ENCODE measurements at places on chromosomes 1 and 21. TPM values are rescaled to one million over a fixed set of nuclear protein-coding genes. Genes with fewer than 3 reads are reported as not detected.

Gene MANEAL
- 30.8 TPM for total RNA-seq

GRCh38 chr1:60922304-60922703 is 160.1 kb upstream of the NFIA start:
- DNase-seq, result no peak

- DNase-seq, result no peak
Observed at GRCh38 chr1:181818459-181818858, 243.1 kb downstream of the ZNF648 start.

GRCh38 chr1:207910591-207911354 is at the start of gene CD34:
CD34 (minus strand) TSS chr1:207911125; CDS start chr1:207911080, 45 bp downstream.
- DNase-seq, result no peak

Gene ZCCHC17
- 65.9 TPM for total RNA-seq

GRCh38 chr1:110070671-110071242 is at the start of gene ALX3:
ALX3 (minus strand) TSS chr1:110070672; CDS start chr1:110070612, 60 bp downstream.
- DNase-seq, result no peak

Gene ADAMTS4
- 17.5 TPM for total RNA-seq

- DNase-seq, result peak; percentile 28
Observed at GRCh38 chr1:24927988-24928688, 1.9 kb downstream of the RUNX3 start.

DNA sequence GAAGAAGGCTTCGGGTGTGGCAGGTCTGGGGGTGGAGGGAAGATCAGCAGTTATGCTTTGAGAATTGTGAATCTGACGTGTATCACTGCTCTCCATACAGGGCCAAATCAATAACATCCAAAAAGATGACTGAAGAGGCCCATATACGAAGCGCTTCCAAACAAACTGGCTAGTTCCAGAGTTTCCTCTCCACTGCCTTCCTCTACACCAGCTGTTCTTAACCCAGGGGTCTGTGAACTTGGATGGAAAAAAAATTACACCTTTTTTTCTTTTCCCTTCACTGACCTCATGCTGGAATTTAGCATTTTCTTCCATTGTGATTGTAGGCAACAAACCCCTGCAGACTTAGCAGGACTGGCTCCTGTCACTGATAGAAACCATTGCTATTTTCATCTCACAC is 77.1 kb upstream of the NBL1 start:
- DNase-seq, result no peak

Gene SHE
- total RNA-seq, result 5.2 TPM

DNA sequence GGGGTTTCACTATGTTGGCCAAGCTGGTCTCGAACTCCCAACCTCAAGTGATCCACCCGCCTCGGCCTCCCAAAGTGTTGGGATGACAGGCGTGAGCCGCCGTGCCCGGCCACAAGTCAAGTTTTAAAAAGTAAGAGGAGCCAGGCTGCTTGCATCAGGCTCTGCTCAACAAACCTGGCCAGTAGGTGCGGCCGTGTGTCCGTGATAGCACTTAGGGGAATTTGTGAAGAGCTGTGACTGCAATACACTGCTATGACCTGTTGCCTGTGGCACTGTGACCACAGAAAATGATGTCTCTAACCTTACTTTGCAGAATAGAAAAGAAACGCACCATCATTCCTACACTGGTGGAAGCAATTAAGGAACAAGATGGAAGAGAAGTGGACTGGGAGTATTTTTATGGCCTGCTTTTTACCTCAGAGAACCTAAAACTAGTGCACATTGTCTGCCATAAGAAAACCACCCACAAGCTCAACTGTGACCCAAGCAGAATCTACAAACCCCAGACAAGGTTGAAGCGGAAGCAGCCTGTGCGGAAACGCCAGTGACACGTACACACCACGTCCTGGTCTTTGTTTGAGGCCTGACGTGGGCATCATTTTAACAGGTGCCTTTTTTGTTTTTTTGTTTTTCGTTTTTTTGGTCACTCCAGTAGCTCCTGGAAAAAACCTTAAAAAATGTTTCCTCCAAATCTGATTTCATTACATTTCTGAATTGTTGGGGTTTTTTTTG is 16.7 kb downstream of the C1orf174 start:
- no peak for DNase-seq

Gene CSF3R
- total RNA-seq, result 19.7 TPM

DNA sequence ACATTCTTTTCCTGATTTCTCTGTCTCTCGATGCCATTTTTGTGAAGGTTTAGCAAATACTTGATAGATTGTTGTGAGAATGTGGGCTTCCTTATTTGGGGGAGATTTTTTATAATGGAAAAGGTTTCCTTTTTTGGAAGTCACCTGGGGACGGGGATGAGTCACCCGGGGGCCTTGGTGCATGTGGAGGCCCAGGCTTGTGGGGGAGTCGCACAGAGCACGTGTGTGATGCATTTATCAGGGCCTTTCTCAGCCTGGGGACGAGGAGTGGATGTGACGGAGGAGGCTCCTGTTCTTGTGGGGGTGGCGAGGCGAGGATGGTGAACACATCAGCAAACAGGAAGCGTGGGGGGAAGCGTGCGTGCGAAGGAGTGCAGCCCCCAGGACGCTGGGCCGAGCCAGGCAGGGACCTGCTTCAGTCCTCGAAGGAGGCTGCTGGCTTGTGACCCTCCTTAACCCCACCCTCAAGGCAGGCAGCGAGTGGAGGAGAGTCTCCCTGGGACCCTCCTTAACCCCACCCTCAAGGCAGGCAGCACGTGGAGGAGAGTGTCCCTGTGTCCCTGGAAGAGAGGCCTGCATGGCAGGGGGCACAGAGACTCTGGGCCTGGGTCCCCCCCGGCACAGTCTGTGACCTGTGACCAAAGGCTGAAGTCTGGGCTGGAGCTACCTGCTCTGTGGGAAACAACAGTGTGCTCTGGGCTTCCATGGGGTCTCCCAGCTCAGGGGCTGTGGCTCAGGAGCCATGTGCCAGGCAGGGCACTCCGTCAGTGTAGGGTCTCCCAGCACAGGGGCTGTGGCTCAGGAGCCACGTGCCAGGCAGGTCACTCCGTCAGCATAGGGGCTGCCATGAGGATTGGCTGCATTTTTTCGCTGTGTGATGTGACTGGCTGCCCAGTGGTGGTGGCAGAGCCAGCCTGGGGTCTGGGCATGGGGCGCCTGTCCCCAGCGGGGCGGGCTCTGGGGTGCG is 57.2 kb downstream of the AGPAT3 start:
- no peak for DNase-seq

DNA sequence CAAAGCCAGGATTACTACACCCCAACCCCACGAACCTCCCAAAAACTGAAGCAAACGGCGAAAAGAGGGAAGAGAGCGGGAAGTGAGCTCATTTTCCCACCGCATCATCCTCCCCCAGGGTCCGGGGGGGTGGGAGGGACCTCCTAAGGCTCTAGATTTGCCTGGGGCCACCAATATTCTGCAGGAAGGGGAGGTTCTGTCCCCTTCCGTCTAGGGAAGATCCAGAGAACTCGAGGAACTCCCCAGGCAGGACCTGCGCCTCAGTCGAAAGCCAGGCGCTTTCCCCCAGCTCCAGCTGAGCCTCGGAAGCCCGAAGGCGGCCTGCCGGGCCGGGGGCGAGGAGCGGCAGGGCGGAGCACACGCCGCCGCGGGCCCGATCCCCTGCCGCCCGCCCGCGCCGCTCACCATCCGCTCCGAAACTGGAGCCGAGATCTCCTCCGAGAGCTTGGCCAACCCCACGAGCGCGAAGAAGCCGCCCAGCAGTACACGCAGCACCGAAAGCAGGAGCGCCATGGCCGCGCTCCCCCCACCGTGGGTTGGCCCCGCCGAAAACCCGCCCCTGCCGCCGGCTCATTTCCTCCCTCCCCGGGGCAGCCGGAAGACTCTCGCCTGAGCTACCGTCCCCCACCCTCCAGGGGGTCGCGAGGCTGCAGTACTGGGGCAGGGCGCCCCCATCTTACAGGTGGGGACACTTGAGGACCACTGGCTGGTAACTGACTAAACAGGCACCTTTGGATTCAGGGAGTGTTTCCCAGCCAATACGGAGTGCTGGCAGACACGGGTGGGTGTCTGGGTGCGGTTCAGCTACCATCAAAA is at the start of gene TMEM35B:
TMEM35B (minus strand) TSS at position 555 of the 816 bp plus-strand sequence; CDS start at position 513, 42 bp downstream.
- DNase-seq, result peak; percentile 42

- no peak for DNase-seq
Observed at GRCh38 chr1:61138921-61139774, 56.8 kb downstream of the NFIA start.

- no peak for DNase-seq
Observed at GRCh38 chr1:95631695-95632094, 397.7 kb downstream of the RWDD3 start.

Gene RGS13
- 0.11 TPM for total RNA-seq

GRCh38 chr1:158719664-158720063 is 856 bp downstream of the OR6K3 start:
- no peak for DNase-seq

- no peak for DNase-seq
Observed at GRCh38 chr1:2053217-2053616, 3.0 kb downstream of the PRKCZ start.

DNA sequence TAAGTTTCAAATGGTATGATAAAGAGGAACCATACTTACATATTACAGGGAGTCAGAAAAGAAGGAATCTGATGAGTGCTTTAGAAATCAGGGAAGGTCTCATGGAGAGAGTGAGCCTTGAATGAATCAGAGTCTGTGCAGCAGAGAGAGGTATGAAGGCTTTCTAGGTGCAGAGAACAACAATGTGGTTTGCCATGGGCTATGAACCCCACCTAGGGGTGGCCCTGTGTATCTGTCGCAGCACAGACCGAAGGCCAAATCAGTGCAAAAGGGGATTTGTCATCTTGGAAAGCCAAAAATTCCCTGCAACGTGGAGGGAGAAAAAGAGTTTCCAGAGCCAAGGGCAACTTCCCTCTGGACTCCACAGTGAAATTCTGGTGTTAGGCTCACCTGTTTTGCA is 3.5 kb downstream of the PAPPA2 start:
- DNase-seq, result peak; percentile 4

- DNase-seq, result no peak
Observed at GRCh38 chr1:4407851-4408250, 246.6 kb upstream of the AJAP1 start.

GRCh38 chr1:17032741-17033140 is 21.0 kb upstream of the ATP13A2 start:
- DNase-seq, result no peak

DNA sequence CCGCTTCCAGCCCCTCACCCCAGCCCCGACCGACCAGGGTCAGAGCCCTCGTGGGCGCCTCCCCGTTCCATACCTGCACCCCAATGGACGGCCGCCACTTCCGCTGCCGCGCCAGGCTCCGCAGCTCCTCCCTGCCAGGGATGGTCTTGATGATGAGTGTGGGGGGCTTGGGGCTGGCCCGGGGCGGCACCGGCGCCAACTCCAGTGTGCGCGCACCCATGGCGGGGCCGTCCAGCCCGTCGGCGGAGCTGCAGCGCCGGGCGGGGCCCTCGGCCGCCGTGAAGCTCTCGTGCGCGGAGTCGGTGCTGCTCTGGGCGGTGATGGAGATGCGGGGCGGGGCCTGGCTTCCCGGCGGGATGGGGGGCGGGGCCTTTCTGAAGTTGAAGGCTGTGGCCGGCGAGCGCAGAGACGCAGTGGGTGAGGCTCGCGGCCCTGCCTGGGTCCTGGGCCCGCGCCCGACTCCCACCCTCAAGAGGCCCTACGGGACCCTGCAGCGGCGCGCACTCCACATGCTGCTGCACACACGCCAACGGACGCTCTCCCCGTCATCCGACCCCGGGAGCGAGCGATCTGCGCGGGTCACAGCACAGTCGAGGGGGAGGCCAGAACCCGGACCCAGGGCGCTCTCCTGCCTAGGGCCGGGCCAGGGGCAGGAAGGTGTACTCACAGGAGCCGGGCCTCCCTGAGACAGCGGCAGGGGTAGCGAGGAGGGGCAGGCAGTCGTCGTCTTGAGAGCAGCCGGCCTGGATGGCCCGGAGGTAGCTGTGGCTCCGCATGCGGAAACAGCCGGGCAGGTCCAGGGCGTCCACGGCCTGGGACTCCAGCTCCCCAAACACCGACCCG is 26.1 kb upstream of the SMIM12 start:
- no peak for DNase-seq

DNA sequence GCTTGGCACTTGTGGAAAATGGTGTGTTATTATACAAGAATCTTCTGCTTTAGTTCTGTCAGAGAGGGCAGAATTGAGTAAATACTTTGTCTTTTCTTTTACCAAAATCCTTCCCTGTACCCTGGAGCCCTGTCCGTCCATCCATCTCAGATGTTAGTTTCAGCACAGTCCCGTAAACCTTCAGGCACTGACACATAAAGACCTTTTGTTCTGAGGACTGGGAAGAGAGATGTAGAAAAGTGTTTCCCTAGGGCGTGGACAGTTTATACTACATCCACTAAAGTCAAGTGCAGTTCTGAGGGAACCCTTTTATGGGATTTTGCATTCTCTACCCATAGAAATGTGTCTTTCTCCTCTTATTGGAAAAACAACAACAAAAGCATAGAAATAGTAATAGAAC is 162.4 kb downstream of the PDE4B start:
- no peak for DNase-seq

Gene LGR6
- total RNA-seq, result 1.0 TPM

DNA sequence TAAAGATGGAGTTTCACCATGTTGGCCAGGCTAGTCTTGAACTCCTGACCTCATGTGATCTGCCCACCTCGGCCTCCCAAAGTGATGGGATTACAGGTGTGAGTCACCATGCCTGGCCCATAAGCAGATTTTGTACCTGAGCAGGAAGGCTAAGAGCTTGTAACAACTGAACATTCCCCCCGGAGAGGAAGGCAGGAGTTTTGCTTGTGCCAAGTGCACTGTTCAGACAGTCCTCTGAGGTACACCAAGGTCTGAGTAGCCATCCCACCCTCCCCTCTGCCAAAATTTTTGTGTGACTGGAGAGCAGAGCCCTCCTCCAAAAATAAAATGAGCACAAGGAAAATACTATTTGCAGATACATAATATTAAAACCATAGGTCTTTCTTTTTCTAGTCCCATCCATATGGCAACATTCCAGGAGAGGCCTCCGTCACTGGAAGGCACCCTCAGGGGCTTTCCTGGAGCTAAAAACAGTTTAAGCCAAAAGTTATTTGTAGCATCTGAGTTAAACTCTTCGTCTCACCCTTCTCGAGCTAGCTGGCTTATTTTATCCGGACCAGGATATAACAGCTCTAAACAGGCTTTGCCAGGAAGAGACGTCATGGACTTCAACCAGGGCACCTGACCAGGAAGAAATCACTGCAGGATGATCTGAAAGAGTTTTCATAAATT is 27.2 kb downstream of the CAPN2 start:
- DNase-seq, result no peak

DNA sequence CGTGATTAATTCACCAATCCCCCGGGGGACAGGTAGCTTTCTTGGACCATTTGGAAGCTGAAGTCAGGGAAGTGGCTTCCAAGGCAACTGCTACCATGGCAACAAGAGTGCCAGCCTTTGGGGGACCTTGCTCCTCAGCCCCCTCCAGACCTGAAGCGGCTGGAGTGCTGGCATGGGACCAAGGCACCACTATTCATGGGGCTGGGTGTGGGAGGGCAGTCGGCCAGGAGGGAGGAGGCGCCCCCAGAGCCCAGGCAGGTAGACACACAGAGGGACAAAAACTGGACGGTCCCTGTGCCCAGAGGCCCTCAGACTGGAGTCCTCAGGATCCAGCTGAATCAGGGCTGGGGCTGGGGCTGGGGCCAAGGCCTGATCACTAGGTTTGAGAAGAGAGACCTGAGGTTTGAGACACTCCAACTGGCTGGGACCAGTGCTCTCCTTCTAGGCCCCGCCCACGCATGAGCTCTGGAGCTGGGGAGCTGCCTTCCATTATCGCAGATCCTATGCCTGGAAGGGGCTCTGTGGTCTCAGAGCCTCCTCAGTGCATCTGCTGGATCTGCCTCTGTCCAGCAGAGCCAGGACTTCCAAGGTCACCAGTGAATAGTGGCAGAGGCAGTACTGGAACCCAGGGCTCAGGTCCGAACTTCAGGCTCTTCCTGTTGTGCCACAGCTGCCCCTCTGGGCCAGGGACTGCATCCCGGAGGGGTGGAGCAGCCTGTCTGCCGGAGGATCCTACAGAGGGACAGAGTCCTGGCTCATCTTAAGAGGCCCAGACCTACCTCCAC is 3.3 kb upstream of the KNCN start:
- peak; percentile 70 for DNase-seq

Gene TFF3
- 8.3 TPM for total RNA-seq
